IMR-90 (cell line): ENCODE measurements at places on chromosomes 7 and 10. TPM values are rescaled to one million over a fixed set of nuclear protein-coding genes. Genes with fewer than 3 reads are reported as not detected.

The HKDC1 gene
- under 0.01 TPM in 1 of 2 replicates, not detected in the other for total RNA-seq

The MMD2 gene
- not detected in 2 replicates for total RNA-seq

The OPALIN gene
- total RNA-seq = not detected in 2 replicates

The OR6B1 gene
- total RNA-seq = not detected in 2 replicates

The ITPRID1 gene
- not detected in 2 replicates for total RNA-seq

The ACSM6 gene
- not detected in 2 replicates for total RNA-seq

The CARD11 gene
- 0.18 and 0.28 TPM in 2 replicates for total RNA-seq

The SFR1 gene
- total RNA-seq = 1.6 and 5.6 TPM in 2 replicates

The PTPN12 gene
- 24.7 and 32.2 TPM in 2 replicates for total RNA-seq

The C10orf62 gene
- total RNA-seq = not detected in 2 replicates

The SLC26A5 gene
- not detected in 2 replicates for total RNA-seq

The WNT8B gene
- total RNA-seq = not detected in 2 replicates

The PNLIPRP2 gene
- total RNA-seq = not detected in 2 replicates

The SYT15 gene
- total RNA-seq = 0.54 and 1.1 TPM in 2 replicates

The TECTB gene
- total RNA-seq = not detected in 2 replicates

The SPDYE6 gene
- not detected in 2 replicates for total RNA-seq

The DYDC2 gene
- total RNA-seq = not detected in 2 replicates

The TMED4 gene
- 68.0 and 92.7 TPM in 2 replicates for total RNA-seq

The INHBA gene
- total RNA-seq = 112 and 133 TPM in 2 replicates

The KNDC1 gene
- 0.18 and 0.56 TPM in 2 replicates for total RNA-seq

The FAM25C gene
- not detected in 2 replicates for total RNA-seq

The OLAH gene
- total RNA-seq = under 0.01 TPM in 1 of 2 replicates, not detected in the other

The TMEM236 gene
- not detected in 2 replicates for total RNA-seq

The FGF8 gene
- total RNA-seq = not detected in 2 replicates

The INMT gene
- 1.7 and 2.2 TPM in 2 replicates for total RNA-seq
